WTC11 (cell line): ENCODE measurements at places on chromosomes 4 and X.

GRCh38 chr4:10347815-10348214 is 109.4 kb downstream of the ZNF518B start:
- no peak for DNase-seq

GRCh38 chrX:49644991-49645637 is 46.3 kb downstream of the GAGE1 start:
- no peak for DNase-seq

DNA sequence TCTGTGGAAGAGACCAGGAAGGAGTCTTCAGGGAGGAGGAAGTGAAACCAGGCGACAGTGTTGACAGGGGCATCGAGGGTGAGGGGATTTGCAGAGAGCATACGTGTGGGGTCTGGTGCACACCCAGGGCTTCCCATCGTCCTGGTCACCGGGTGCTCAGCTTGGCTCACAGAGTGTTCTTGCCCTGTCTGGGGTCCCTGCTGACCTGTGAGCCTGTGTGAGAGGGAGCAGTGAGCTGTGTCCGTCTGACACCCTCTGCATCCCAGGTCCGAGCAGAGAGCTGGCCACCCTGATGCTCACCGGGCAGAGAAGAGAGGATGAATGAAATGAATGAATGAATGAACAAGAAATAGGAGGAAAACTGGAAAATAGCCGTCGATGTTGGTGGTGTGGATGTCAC is 46.5 kb downstream of the CPZ start:
- DNase-seq, result peak; percentile 7

DNA sequence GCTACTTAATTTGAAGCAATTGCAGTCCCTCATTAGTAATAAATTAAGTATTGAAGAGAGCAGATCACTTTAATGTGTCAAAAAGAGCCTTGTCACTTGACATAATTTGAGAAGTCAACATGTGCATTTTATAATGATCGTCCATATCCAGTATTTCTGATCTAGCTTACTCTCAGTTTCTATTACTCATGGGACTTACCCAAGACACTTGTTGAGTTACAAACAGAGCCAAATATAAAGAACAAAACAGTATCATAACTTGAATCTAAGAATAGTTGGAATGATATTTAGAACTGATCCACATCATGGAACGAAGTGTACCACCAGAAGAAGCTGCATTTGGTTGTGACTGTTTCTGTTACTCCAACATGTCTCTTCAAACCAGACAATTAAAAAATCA is 54.7 kb downstream of the SLITRK4 start:
- no peak for DNase-seq

- no peak for DNase-seq
Measured at GRCh38 chrX:49932791-49933190, 10.4 kb downstream of the CLCN5 start.

GRCh38 chrX:44306356-44306755 is 37.1 kb downstream of the EFHC2 start:
- no peak for DNase-seq

- DNase-seq, result no peak
Measured at GRCh38 chrX:149948016-149948415, 9.7 kb upstream of the EOLA2 start.

- peak; percentile 66 for DNase-seq
Measured at GRCh38 chr4:82561786-82562563, at the start of gene TMEM150C. TMEM150C (minus strand) TSS chr4:82561988; CDS start chr4:82504657, 57,331 bp downstream.

DNA sequence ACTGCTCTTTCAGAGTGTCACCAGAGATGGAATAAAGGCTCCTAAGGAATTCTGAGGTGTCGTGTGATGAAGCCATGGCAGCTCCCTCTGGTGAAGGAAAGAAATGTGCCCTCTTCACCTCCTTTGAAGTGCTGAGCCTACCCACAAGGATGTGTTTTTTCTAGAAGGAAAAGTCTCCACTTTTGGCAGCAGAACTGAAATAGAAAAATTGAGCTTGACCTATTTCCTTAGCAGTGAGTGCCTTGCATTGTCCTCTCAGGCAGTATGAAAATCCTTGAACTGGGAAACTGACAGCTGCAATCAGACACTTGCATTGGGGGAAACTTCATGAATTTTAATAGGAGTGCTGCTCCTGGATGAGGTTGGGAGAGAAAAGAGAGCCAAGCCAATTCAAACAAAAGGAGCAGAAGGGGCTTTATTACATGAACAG is 95.2 kb downstream of the DCLK2 start:
- no peak for DNase-seq

GRCh38 chrX:136028383-136028984 is 43.2 kb downstream of the SLC9A6 start:
- DNase-seq, result no peak

GRCh38 chr4:182828360-182829025 is 88.7 kb downstream of the DCTD start:
- DNase-seq, result no peak

DNA sequence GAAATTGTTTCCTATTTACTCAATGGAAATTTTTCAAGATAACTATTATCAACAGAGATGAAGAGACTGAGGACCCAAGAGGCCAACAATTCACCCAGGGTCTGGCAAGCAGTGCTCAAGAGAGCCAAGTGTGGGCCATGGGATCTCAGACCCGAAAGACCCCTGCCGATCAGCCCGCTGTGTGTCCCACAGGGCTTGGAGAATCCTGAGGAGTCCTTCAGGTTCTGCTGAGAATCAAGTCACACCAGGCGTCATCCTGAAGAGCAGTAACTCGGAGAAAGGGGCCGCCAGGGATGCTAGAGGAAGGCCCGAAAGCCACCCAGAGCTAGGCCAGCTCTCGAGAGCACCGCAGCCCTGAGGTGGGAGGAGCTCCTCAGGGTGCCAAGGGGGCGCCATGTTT is 48.7 kb downstream of the FGFRL1 start:
- no peak for DNase-seq

DNA sequence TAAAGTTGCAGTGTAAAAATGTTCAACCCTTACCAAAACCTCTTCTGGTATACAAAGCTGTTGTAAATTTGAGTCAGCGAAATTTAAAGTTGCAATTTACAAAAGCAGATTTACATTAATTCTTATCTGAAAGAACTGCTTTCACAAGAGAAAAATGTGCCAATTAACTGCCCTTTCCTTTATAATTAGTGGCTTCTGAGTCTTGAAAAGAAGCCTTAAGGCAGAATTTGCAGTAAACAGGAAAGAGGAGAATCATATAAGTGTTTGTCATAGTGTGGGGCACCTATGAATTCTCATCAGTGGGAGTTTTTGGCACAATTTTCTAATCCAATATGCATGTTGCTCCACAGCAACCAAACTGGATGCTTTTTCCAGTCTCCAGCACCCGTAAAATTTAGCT is 125.3 kb upstream of the GABRG1 start:
- no peak for DNase-seq

- no peak for DNase-seq
Measured at GRCh38 chr4:106172861-106173260, 143.1 kb downstream of the TBCK start.

- DNase-seq, result no peak
Measured at GRCh38 chr4:91764085-91764484, 539.7 kb upstream of the GRID2 start.

DNA sequence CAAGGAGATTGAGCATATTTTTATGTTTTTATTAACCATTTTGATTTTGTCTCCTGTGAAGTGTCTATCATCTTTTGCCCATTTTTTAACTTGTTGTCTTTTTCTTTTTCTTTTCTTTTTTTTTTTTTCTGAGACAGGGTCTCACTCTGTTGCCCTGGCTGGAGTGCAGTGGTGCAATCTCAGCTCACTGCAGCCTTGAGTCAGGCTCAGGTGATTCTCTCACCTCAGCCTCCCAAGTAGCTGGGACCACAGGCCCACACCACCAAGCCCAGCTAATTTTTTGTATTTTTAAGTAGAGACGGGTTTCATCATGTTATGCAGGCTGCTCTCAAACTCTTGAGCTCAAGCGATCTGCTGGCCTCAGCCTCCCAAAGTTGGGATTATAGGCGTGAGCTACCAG is 4.6 kb upstream of the ADD1 start:
- no peak for DNase-seq

GRCh38 chr4:54015423-54016030 is 48.9 kb downstream of the CHIC2 start:
- no peak for DNase-seq

DNA sequence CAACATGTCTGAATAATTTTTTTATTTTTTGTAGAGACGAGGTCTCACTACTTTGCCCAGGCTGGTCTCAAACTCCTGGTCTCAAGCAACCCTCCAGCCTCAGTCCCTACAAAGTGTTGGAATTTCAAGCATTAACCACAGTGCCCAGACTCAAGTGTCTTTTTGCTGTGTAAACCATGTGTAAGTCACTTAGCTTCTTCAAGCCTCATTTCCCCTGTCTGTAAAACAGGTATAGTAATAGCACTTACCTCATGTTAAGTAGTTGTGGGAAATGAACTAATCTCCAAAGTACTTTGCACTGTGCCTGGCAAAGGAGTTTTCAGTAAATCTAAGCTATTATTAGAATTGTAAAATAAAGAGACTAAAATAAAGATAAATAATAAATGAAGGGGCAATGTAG is 35.7 kb downstream of the STBD1 start:
- DNase-seq, result no peak

- no peak for DNase-seq
Measured at GRCh38 chr4:130478406-130478805, 1382.5 kb downstream of the C4orf33 start.

DNA sequence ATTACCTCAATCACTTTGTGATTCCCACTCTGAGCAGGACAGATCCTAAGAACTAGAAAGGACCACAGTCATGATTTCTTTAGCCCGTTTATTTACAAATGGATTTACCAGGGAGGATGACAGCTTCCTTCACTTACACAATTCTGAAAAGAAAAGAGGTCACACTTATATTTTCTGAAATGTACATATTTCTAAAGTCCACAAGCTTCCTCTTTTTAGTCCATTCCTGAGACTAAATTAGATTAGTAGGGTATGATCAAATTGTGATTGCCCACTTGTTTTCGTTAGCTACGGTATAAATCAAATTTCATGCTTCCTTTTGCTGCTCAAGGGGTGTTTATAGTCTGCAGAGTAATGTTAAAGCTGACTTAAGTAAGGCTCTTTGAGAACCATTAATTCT is 7.6 kb upstream of the AMELX start:
- no peak for DNase-seq

- DNase-seq, result no peak
Measured at GRCh38 chrX:8657883-8658282, 74.1 kb downstream of the ANOS1 start.

DNA sequence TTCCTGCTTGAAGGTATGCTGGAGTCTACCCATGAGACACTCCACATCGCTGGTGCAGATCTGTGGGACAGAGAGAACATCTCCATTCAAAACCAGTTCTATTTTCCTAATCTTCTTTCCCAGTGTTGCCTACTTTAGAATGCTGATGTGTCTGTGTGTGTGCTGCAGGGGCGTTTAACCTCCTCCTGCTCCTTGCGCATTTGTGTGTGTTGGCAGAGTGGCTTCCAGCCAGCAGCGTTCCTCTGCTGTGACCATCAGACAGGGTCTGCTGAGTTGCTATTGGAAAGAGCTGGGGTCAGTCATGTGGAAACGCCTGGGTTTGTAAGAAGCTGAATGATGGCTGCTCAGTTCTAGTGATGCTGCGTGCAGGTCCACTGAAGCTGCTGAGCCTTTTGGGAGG is 223.6 kb downstream of the RBMX2 start:
- DNase-seq, result no peak

DNA sequence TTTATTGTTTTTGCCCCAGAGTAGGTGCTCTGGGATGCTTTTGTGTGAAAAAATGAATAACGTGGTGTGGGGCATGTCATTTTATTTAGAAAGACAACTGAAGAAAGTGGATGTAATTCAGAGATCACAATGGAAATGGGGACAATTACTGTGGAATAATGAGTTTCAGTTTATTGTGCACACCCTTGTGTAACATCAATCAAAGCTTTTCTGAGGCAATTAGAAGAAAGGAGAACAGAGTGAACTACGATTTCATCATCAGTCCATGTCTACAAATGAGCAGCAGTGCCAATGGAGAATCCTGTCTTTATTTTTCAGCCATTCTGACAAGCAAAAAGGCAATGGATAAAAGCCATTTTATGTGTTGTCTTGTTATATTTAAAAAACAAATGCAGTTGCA is 339.2 kb downstream of the TMA16 start:
- no peak for DNase-seq

- no peak for DNase-seq
Measured at GRCh38 chrX:15676886-15677285, 12.3 kb upstream of the CLTRN start.

DNA sequence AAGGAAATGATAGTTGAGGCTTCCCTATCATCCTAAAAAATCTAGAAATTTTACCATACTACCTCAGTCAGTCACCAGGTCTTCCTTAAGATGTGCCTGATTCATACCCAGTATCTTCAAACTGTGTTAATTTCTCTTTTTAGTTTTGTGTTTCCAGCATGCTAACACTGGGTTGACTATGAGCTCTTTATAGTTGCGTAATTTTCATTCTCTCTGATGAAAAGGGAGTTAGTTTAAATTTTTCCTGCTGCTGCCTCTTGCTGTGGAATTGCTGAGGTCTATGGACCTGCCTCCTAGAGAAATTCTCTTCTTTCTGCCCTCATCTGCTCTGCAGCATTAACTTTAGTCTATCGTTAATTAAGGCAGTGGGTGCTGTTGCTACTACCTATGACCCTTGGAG is 66.6 kb downstream of the BANK1 start:
- DNase-seq, result no peak

GRCh38 chrX:46311581-46312120 is 233.6 kb downstream of the ZNF674 start:
- no peak for DNase-seq

- no peak for DNase-seq
Measured at GRCh38 chrX:11629593-11630211, 36.0 kb downstream of the ARHGAP6 start.

- DNase-seq, result no peak
Measured at GRCh38 chr4:3406021-3406420, 35.7 kb upstream of the HGFAC start.
